Vagina (tissue), 2 donors: ENCODE measurements at places on chromosomes 6 and 20.

DNA sequence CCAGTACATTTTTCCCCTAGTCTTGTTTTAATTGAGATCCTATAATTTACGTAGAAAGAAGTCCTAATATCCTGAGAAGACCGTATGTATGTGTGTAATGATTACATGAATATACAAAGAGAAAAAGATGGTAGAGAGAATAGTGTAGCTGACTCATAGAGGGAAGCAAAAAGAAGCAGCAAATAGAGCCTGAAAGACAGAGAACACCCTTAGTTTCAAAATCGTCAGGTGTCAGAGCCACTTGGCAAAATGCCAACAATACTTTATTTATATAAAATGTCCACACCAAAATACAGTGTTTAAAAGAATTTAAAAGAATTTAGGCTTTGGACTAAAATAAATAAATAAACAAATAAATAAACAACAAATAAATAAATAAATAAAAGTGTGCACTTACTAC is 1414.1 kb upstream of the EYS start:
- H3K4me3 ChIP-seq = no peak overlapping the region
- DNase-seq = no peak
- no peak overlapping the region for H3K27ac ChIP-seq
- no peaks in the 10 kb centered on the region for H3K36me3 ChIP-seq
- no peaks in the 10 kb centered on the region for H3K27me3 ChIP-seq

DNA sequence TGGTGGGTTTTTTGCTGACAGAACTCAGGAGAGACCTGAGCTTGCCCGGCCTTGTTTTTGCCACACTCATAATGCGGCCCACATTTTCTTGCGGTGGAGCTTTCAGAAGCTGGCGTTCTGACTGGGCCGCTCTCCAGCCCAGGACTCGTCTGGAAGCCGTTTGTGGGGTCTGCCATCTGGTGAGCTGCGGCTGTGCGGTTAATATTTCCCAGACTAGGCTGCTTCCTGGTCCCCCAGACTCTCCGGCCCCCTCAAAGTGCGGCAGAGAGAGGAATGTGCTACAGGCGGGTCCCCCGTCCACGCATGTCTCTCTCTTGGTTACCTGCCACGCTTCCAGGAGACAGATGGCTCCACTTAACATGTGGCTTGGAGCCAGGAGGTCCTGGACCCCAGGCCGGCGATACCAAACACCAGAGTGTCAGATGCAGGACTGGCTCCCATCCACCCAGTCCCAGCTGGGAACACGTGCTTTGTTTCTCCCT is 128.9 kb upstream of the PMEPA1 start:
- no peaks in the 10 kb centered on the region for H3K27me3 ChIP-seq
- no peak overlapping the region for H3K27ac ChIP-seq
- no peak overlapping the region for H3K4me3 ChIP-seq
- DNase-seq = no peak

DNA sequence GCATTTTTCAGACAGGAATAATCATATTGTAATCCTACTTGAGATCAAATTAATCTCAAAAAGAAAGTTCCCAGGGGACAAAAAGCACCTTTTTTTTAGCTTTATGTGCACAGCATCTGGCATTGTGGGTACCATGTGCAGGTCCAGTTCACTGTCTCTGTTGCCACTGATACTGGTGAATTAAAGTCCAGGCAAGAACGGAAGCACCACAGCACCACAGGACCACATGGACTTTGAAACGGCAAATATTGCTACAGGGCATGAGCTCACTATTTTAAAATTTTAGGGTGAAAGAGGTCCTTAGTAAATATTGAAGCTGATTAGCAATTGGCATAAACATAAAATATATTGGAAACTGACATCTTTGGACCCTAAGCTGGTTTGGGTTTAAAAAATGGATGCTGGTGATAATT is 709.0 kb downstream of the EPM2A start:
- H3K36me3 ChIP-seq = no peaks in the 10 kb centered on the region
- H3K27me3 ChIP-seq = no peaks in the 10 kb centered on the region
- no peak overlapping the region for H3K27ac ChIP-seq
- H3K4me3 ChIP-seq = no peak overlapping the region
- H3K4me1 ChIP-seq = no peaks in the 10 kb centered on the region

DNA sequence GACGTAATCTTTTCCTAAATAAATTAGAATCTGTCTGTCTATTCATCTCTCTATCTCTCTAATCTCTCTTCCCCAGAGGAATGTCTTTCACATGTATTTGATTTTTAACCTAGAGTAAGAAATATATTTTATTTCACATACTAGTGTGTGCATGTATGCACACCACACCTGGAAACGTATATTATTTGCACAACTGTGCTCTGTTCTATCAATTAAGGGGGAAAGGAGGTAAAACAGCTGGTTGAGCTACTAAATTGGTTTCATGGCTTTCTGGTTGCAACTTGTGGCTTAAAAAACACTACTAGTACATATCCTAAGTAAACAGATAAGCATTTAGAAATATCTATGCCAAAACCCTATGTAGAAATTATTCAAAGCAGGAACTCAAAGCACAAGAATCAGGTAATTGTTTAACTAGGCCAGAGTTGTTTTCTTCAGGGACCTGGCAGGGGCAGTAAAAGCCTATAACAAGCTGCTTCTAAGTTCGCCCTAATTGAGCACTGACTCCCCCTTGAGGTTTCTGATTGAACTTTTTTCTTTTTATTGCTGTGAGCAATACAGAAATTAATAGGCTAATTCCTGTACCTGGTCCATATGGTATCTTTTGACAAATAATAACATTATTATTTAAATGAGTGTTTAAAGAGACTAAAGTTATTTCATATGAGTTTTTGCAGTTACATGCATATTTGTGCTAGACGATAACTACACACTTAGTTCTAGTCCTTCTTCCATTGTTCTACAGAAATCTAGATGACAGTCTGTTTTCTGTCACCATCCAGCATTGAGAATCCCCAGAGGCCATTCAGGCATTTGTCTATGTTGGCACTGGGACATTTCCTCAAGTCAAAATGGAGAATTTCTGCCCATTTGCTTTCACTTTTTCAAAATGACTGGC is 88.6 kb downstream of the MCHR2 start:
- H3K27ac ChIP-seq = no peak overlapping the region
- H3K36me3 ChIP-seq = no peaks in the 10 kb centered on the region
- no peaks in the 10 kb centered on the region for H3K4me1 ChIP-seq
- H3K4me3 ChIP-seq = no peak overlapping the region

- H3K27me3 ChIP-seq = no peaks in the 10 kb centered on the region
- H3K27ac ChIP-seq = no peak overlapping the region
- no peak overlapping the region for H3K4me3 ChIP-seq
- DNase-seq = no peak
Observed at GRCh38 chr20:45361793-45362192, 1.2 kb upstream of the SYS1 start.

GRCh38 chr20:4260102-4260501 is 244.7 kb upstream of the RNF24 start:
- DNase-seq = no peak
- H3K27ac ChIP-seq = no peak overlapping the region
- no peak overlapping the region for H3K4me3 ChIP-seq
- H3K36me3 ChIP-seq = no peaks in the 10 kb centered on the region

DNA sequence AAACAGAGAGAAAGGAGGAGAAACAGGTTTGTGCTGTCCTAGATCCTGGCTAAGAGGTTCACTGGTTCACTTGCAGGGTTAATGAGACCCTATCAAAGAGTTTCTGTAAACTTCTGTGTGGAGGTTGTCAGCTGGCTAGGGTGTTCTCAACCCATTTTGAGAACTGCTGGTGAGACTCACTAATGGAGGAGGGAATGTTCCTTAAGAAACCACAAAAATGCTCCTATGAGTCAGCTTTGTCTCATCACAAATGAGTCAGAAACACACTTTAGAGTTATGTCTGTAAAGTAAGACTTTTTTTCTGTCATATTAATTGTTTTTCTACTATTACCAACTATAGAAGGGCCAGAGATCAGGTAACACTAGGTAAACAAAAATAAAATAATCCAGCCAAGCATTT is 884.4 kb downstream of the PHF3 start:
- no peak overlapping the region for H3K4me3 ChIP-seq
- DNase-seq = no peak
- no peak overlapping the region for H3K27ac ChIP-seq
